ENCODE measurements at places on chromosomes 2 and 18.

GRCh38 chr2:211564441-211564840, 974.2 kb downstream of the ERBB4 start:
- no peak for DNase-seq

DNA sequence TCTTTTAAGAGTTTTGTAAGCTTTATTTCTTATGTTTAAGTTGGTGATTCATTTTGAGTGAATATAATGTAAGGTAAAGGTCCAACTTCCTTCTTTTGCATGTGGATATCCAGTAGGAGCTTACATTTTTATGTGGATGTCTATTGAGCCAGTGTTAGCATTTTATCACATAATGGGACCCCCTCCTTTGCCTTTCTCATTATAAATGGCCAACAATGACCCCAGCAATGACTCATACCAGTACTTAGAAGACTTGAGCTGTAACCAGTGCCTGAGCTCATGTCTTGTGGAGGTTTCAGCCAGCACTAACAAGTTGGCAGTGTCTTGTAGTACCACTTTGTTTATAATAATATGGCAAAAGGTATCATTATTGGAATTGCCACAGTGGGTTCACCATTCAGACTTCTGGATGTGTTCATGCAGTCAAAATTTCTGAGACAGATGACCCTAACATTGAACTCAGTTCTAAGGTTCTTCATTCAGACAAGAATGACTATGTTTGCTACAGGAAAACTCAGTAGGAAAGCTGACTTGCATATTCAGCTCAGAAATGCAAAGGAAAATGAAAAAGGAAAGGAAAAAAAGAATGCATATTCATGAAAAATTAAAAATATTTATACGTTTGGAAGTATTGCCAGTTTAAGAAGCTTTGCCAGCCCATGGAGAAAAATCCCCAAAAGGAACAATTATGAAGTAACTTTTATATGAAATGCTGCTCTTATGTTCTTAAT, 41.0 kb downstream of the CDKL4 start:
- no peak for DNase-seq

- DNase-seq: no peak
These were observed 28.3 kb downstream of the MYO7B start for GRCh38 chr2:127563458-127564428.

DNA sequence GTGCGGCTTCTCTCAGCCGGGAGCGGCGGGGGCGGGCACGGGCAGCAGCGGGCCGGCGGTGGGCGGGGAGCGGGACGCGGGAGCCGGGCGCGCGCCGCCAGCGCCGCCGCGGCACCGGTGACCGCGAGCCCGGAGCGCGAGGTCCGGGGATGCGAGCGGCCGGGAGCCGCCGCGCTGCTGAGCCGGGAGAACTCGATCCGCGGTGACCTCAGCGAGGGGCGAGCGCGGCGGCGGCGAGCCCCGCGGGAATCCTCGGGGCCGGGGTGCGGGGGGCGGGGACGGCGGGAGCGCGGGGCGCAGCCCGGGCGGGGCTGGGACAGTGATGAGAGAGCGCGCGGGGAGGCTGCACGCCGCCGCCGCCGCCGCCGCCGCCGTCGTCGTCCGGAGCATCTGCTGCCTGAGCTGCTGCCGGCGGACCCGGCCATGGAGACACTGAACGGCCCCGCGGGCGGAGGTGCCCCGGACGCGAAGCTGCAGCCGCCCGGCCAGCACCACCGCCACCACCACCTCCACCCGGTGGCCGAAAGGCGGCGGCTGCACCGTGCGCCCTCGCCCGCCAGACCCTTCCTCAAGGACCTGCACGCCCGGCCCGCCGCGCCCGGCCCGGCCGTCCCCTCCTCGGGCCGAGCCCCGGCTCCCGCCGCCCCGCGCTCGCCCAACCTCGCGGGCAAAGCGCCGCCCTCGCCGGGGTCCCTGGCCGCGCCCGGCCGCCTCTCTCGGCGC, at the start of gene MTCL1:
TSS of gene MTCL1 (plus strand) at position 319 of the 723 bp plus-strand sequence. CDS start at position 424, 105 bp downstream.
- DNase-seq: no peak

DNA sequence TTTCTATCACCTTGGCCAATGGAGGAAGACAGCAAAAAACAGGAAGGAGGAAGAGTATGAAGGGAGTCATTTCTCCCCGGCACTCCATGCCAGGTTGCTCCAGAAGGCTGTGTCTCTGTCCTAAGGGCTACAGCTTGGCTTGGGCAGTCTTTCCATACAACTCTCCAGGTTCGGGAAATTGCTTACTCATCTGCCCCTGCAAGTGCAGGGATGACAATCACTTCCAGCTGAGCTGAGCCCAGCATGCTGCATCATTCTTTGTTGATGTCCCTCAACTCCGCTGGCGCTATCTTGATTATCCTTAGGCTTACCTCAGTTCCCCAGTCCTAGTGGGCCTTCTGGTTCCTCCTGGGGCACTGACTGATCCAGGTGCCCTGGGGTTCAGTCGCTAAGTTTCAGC, 86.9 kb upstream of the COPS8 start:
- DNase-seq: no peak

- DNase-seq: no peak
These were observed 15.7 kb downstream of the CREG2 start for GRCh38 chr2:101371636-101372035.

DNA sequence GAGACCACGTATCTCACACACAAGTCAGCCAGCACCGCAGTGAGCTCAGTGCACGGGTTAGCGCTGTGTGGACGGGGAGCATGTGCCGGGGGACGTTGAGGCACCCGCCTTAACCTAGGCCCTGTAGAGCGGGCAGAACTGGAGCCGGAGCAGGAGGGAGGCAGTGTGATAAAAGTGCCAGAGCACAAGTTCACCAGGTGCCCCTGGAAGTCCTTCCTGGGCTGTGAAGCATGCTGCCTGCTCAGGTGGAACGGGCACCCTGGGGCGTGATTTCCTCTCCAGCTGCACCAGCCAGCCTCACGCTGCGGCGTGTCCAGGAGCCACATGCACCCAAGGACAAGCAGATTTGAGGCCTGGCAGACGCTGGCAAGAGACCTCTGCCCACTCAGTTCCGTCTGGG, 50.3 kb downstream of the ITGB1BP1 start:
- DNase-seq: no peak

DNA sequence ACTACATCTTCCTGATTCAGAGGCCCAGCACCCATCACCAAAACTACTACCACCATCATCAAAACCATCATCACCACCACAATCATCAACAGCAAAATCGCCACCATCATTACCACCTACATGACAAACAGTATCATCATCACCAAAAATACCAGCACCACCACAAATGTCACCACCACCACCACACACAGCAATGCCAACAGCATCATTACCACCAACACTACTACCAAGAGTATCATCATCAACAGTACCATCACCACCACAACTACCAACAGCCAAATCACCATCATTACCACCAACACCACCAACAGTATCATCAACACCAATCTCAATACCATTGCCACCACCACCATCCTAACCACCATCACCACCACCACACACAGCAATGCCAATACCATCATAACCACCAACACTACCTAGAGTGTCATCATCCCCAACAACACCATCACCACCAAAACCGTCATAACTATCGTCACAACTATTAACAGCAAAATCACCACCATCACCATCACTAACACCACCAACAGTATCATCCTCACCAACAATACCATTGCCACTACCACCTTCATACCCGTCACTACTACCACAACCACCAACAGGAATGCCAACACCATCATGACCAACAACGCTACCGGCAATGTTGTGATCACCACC, 64.6 kb upstream of the TEX51 start:
- no peak for DNase-seq

- no peak for DNase-seq
These were observed 69.1 kb downstream of the FEZ2 start for GRCh38 chr2:36528766-36529392.

- no peak for DNase-seq
These were observed 238.4 kb upstream of the CXCR4 start for GRCh38 chr2:136356125-136357006.

DNA sequence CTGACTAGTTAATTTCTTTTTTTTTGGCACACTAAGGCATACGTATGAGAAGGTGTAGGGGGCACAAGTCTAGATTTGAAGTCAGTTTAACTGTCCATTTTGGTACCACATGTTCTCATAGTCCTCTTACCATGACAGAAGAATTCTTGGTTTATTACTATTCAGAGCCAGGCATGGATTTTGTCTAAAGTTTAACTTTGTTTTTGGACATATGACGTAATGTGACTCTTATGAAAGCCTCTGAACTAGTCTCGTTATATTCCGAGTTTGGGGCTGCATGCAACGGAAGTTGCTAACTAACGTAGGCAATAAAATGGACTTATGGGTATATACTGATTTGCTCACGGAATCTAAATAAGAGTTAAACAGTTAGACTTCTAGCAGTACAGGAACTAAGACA, 62.9 kb downstream of the MSTN start:
- no peak for DNase-seq

GRCh38 chr2:144517866-144518747, 1.8 kb downstream of the ZEB2 start:
- no peak for DNase-seq

DNA sequence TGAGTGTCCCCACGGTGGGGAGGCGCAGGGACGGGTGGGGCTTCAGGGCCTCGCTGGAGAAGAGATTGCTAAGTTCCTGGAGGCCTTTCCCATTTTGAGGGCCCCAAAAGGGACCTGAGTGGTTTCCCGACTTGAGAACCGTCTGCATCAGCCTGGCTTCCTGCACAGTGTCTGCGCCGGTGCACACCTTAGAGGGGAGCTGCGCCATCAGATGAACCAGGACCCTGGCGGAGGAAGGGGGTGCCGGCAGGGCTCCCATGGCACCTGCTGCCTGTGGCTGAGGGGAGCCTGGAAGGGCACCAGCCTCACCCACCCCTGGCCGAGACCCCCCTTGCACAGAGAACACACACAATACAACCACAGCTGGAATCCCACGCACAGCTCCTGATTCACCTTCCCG, 465.1 kb upstream of the MYT1L start:
- DNase-seq: no peak

DNA sequence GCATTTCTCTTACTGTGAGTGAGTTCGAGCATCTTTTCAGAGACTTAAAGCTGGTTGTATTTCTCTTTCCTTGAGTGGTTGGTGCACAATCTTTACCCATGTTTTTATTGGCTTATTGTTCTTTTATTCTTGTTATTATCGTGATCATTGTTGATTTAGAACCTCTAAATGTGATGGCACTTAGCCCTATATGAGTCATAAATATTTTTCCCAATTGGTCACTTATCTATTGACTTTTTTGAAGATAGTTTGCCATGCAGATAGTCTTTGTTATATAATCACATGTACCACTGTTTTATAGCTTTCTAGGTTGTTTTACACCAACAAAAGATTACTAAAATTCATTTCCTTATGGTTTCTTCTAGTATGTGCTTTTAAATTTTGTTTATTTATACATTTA, 141.6 kb upstream of the MSH6 start:
- DNase-seq: no peak

DNA sequence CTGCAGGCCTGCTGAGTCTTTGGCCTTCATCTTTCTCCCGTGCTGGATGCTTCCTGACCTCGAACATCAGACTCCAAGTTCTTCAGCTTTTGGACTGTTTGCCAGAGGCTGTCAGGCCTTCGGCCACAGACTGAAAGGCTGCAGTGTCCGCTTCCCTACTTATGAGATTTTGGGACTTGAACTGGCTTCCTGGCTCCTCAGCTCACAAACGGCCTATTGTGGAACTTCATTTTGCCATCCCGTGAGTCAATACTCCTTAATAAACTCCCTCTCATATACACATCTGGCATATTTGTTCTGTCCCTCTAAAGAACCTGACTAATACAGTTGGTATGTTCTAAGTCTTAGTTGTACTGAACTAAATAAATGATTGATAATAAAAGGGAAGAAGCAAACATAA, 702.8 kb upstream of the LINC00305 start:
- no peak for DNase-seq

- peak; percentile 63 for DNase-seq
These were observed 1.2 kb upstream of the EMX1 start for GRCh38 chr2:72915907-72916742.

- no peak for DNase-seq
These were observed 116.9 kb downstream of the LYPD6B start for GRCh38 chr2:149155196-149155969.

- no peak for DNase-seq
These were observed 355.5 kb upstream of the ZEB2 start for GRCh38 chr2:144875290-144875969.

GRCh38 chr18:47677952-47678351, 252.5 kb downstream of the SMAD2 start:
- DNase-seq: no peak

DNA sequence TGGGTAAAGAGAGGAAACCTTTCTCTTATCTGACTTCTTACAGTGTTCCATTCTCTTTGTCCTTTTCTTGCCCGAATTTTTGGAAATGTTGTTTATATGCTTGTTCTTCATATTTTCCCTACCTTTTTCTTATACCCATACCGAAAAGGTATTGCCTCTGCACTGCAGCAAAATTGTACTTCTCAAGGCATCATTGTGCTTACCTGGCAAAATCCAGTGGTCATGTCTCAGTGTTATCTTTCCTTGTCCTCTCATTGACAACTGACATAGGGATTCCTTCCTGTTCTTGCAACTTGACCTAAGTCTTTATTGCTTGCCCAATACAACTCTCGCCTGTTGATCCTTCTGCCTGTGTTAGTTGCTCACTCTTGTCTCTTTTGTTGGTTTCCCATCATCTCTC, 842.2 kb downstream of the CNTNAP5 start:
- no peak for DNase-seq

DNA sequence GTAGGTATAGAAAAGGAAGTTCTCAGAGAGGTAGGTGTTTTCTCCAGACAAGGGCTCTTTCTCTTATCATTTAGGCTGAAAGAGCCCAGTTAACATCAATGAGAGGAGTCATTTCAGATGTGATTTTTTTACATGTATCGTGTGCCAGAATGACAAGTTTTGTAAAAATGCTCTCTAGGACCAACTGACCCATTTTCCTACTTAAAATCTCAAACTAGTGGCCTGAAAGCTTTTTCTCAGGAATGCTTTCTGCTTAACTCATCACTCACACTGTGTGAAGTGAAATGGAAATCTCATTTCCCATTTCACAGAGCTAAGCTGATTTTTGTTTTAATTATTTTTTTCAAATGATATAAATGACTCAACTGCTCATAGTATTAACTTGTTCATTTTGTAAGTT, 128.7 kb upstream of the CYP26B1 start:
- no peak for DNase-seq

DNA sequence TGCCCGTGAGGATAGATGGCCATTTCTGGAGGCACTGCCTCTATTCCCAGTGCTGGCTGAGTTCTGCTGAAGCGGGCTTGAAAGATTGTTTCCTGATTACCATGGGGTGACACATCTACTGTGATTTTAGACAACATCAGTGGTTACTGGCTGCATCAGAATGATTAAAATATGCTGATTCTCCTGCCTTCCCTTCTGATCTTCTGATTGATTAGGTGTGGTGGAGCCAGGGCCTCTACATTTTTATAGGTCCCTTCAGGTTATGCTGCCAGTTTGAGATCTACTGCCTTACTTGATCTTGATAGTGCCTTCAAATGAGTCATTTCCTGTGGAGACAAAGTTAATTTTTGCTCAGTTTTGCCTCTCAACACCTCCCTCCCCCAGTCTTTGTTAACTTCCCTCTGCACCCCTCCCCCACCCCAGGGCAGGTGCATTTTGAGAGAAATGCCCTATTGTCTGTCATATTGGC, 31.6 kb upstream of the SNORC start:
- no peak for DNase-seq
